ENCODE measurements at places on chromosomes 1 and 21.

DNA sequence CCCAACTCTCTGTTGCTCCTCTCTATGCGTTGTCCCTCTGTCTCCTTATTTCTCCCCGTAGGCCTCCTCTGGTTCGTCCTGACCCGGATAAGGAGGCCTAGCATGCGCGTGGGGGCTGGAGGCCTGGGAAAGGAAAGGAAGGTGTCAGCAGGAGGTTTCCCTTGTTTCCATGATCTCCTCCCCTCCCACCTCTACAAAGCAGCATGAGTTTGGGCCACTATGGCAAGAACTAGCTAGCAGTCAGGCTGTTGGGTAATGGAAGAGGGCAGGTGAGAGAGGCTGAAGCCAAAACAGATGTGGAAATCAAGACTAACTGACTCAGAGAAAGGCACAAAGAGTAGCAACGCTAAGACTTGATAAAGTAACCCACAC, 687 bp upstream of the SEMA6C start:
- no peak for DNase-seq

- DNase-seq, result no peak
These were observed 11.4 kb upstream of the SLC2A5 start for GRCh38 chr1:9080705-9081291.

DNA sequence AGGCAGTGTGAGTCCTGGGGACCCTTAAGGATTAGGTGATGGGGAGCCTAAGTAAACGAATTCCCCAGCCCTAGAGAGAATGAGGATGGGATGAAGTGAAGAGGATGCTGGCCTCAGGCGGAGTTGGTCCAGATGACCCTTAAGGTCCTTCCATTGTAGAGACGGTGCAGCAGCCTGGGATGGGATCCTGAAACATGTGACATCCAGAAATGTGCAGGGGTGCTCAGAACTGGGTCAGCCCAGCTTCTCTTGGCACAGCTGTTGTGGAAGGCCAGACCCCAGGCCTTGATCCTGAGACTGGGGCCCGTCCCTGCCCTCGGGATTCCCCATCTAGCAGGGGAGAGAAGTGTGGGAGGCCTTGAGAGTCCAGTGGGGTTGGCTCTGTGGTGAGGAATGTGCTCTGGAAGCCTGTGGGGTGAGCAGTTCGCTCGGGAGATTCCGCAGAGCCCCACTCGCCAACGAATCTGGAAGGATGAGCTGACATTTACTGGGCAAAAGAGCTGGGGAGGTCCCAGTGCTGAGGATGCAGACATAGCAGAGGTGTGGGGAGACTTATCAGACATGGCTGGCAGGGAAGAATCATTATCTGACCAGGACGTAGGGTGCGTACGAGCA, 28.1 kb downstream of the A3GALT2 start:
- DNase-seq, result no peak

- DNase-seq, result no peak
These were observed 85.9 kb downstream of the TYW3 start for GRCh38 chr1:74818661-74819456.

GRCh38 chr1:213443415-213443814, 392.4 kb downstream of the RPS6KC1 start:
- DNase-seq, result no peak

DNA sequence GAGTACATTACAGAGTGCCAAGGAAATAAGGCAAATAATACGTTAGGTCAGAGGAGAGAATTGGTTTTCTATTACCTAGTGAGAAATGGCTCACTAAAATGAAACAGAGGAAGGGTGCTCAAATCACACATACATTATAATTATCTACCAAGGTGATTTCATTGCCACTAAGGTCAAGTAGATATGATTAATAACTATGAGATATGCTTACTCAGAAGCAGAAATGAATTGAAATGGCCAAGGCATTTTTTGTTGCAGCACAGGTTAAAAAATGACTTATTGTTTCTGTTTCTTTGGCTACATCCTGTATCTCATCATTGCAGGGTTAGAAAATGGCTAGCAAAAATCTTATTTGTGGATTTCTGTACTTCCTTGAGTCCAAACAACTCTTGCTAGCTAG, 154.5 kb upstream of the GORAB start:
- no peak for DNase-seq

DNA sequence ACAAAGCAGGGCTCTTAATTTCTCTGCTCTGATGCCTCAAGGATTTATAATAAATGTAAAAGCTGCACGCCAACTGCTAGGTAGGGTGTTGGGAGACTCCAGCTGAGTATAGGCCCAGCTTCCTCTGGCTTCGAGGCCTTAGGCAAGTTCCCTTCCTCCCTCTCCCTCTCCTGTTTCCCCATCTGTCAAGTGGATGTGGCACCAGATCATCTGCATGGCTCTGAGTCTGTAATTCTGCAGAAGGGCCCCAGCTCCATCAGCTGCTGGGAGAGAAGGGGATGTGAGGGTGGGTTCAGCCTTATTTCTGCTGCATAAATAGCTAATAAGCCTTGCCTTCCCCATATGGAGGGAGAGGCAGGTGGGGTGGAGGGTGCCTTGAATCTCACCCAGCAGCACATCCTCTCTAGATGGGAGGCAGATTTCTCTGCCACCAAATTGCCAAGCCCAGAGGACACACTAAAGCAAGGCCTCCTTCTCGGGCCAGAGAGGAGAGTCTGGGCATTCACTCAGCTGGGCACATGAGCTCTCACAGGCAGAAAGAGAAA, 3.8 kb downstream of the TRIM62 start:
- DNase-seq, result no peak

GRCh38 chr1:209387969-209388329, 195.6 kb upstream of the CAMK1G start:
- no peak for DNase-seq

- DNase-seq, result no peak
These were observed 16.4 kb downstream of the IL12RB2 start for GRCh38 chr1:67324068-67324467.

GRCh38 chr1:183778568-183779433, 26.1 kb upstream of the RGL1 start:
- no peak for DNase-seq

GRCh38 chr1:44803312-44804095, 3.3 kb downstream of the PLK3 start:
- DNase-seq, result no peak

- DNase-seq, result no peak
These were observed 74.8 kb upstream of the PDE4B start for GRCh38 chr1:65717815-65718454.

- DNase-seq, result no peak
These were observed 4.5 kb downstream of the SYDE2 start for GRCh38 chr1:85196358-85196757.

DNA sequence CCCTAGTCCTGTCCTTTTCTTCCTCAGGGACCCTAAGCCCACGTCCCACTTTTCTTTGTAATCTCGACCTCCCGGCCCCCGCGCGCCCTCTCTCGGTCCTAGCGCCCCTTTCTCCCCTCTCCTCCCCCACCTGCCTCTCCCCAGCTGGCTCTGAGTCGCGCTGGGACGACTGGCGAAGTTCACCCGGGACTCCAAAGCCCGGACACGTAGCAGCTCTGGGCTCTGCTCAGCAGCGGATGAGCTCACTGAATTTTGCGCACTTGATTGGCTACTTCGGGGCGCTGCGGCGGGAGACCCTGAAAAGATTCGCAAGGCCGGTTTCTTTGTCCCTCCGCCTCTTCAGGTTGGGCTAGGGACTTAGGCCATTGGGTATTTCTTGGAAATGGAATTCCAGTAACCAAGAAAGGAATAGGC, 16.3 kb upstream of the ACKR1 start:
- DNase-seq, result no peak

DNA sequence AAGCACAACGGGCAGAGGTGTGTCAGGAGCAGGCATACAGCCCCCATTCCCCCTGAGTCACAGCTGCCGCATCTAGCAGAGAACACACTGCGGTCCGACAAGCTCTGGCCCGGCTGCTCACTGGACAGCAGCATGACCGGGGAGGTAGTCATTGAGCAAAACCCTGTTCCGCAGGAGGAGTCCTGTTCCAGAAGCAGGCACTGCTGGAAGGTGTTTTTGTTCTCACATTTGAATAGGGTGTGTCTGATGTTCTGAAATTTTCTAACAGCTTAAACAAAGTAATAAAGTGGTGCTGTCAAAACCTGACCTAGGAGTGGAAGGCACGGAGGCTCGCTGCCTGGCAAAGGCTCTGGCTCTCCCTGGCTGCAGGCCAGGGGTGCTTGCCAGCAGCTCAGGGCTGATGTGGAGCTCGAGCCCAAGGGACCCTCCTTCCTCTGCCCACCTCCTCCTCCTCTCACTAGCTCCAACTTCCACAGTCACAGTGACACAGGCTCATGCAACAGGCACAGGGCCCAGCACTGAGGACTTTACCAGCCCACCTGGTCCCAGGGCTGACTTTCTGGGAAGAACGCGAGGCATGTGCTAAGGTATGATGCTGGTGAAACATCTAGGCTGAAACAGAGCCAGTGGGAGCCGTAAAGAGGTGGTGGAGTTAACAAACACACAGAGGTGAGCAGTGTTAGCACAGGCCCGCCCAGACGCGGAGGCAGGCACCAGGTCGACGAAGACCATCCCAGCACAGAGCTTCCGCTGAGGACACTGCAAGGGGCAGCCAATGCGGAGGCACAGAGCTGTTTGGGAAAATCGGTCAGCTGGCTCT, 118.6 kb upstream of the IFFO2 start:
- no peak for DNase-seq

DNA sequence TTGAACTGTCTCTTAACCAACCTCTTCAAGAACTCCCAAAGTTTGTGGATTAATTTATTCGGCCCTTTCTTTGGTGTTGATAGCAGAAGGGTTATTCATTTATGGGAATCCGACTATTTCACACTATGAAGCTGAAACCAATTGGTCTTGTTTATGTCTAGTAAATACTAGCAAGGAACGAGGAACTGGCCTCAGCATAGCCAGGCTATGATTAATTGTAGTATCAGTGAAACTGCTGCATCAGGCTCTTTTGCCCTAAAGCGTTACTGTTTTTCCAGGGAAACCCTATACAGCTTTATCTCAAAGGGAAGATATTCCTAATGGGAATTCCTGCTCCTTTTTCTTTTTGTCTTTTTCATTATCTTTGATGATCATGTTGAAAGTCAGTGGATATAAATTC, 35.1 kb downstream of the CLEC20A start:
- DNase-seq, result no peak

DNA sequence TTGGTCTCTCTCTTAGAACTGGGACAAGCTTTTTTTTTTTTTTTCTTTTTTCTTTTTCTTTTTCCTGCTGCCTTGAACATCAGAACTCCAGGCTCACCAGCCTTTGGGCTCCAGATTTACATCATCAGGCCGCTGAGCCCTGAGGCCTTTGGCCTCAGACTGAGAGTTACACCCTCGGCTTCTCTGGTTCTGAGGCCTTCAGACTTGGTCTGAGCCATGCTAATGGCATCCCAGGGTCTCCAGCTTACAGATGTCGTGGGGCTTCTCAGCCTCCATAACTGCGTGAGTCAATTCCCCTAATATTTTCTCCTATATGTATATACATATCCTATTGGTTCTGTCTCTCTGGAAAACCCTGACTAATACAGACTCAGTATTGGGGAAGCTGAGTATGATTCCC, 36.5 kb upstream of the RC3H1 start:
- no peak for DNase-seq

DNA sequence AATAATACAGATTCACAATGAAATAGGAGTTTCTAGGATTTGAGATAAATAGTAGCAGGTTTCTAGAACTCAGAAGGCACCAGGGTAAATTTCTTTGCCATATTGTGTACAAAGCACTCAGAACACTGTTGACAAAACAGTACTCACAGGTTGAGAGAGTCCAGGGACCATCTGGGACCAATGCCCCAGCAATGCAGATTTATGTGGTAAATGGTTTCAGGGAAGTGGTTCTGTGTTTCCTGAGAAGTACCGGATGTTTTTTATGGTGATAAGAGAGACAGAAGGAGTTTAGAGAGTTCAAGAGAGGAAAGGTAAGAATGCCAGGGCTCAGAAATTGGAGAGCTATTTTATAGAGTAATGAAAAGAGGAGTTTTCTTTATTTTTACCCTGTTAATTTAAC, 29.6 kb upstream of the DIPK1A start:
- DNase-seq, result no peak

- DNase-seq, result no peak
These were observed 74.0 kb downstream of the NUF2 start for GRCh38 chr1:163395790-163396189.

- no peak for DNase-seq
These were observed 104.9 kb upstream of the SLC2A1 start for GRCh38 chr1:43063394-43064219.

GRCh38 chr21:41763996-41764395, 2.9 kb downstream of the RIPK4 start:
- DNase-seq, result no peak

- no peak for DNase-seq
These were observed 11.7 kb downstream of the SLC35E2B start for GRCh38 chr1:1680912-1681273.

GRCh38 chr1:109969146-109969829, 15.3 kb upstream of the AHCYL1 start:
- DNase-seq, result no peak

DNA sequence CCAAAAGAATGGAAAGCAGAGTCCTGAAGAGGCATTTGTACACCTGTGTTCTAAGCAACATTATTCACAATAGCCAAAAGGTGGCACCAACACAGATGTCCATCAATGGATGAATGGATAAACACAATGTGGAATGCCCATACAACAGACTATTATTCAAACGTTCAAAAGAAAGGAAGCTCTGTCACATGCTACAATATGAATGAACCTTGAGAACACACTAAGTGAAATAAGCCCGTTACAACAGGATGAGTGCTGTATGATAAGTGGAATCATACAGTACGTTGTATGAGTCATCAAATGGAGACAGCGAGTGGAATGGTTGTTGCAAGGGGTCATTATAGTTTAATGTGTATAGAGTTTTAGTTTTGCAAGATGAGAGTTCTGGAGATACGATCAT, 80.1 kb downstream of the SH3BGR start:
- no peak for DNase-seq

DNA sequence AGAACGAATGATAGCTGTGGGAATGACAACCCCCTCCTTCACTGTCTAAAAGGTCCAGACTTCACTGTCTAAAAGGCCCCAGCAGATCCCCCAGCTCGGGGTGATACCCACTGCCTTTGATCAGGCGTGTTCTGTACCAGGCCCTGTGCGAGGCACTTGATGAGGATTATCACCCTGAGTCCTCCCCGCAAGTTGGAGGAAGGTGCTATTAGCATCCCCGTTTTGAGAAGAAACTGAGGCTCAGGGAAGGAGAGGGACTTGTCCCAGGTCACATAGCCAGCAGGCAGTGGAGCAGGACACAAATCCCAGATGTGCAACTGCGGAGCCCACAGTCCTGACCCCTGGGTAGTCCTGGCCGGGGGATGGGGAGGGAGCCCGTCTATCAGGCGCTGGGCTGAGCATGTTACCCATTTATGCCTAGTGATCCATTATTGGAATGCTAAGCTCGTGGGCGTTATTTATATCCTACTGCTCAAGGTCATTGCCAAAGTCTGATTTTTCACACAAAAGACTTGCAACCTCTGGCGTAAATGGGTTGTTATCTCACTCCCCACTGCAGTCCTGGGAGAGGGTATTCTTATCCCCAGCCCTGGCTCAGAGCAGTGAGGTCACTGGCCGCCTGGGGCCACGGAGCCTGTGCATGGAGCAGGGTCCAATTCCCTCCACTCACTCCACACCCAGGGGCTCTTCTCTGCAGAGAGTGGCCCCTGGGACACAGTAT, 722.2 kb downstream of the MATN1 start:
- DNase-seq, result no peak

GRCh38 chr1:200558866-200559459, 61.6 kb downstream of the KIF14 start:
- DNase-seq, result peak; percentile 47

All from glomerular endothelial cell (primary cell).